ENCODE measurements at places on chromosomes 12 and 14.

DNA sequence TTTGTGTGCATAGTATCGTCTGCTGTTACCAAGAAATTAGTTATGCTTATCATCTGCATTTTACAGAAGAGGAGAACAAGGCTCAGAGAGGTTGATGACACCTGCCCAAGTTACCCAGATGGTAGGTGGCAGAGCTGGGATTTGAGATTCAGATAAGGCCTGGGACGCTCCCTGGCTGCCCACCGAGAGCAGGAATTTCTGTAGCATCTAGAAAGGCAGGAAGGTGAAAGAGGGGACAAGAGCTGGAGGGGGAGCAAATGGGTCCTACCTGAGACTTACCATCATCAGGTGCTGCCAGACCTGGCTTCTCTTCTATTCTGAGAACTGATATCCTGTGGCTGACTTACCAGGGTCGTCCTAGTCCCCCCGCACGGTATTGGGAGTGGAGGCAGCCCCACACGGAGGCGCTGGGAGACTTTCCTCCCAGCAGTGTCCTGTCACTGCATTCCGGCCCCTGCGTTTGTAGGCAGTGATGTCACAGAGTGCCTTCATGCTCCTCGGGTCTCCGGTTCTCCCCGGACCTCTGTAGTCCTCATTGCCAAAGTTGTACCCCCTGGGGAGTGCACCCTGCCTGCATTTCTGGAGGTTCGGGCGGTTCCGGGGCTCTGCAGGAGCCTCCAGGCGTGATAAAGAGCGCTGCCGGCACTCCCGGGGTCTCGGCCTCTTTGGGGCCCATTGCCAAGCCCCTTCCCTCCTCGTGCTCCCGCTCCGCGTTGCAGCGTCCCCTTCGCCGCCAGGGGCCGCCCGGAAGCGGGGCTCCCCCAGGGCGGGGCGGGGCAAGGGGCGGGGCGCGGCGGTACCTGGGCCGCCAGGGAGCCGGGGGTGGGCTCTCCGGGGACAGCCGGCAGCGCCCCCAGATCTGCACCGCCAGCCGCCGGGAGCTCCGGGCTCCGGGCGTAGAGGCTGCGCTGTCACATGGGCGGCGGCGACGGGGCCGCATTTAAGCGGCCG is at the start of gene CABP1:
Gene CABP1 (plus strand): TSS at position 856 of the 951 bp plus-strand sequence. CDS start 60 bp downstream, at position 916.
- no peak for DNase-seq

GRCh38 chr12:3977621-3978020 is 104.4 kb upstream of the PARP11 start:
- DNase-seq: no peak

GRCh38 chr12:32770141-32770540 is 14.4 kb upstream of the YARS2 start:
- no peak for DNase-seq

DNA sequence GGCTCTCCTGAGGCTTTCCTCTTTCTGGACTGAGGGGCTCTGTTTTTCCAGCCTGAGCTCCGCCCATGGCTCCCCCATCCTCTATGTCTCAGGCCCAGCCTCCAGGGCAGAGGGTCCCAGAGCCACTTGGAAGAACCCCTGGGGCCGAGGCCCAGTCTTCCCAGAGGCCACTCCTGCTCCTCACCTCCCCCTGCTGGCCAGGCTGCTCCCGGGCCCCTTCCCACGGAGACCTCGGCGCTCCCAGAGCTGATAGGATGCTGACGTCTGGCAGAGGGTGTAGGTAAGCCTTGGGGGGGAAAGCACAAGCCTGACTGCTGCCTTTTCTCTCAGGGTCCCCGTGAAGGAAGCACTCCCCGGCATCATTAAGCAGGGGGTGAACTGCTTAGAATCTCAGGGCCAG is 51.4 kb downstream of the ERH start:
- no peak for DNase-seq
